A549 treated with AZD2906 at 1 μM for 4 hours (cell line): ENCODE measurements at places on chromosomes 11 and 22. TPM values are rescaled to one million over a fixed set of nuclear protein-coding genes. Genes with fewer than 3 reads are reported as not detected.

LMO1 gene
- 2.7 to 4.0 TPM (median 3.2 TPM) in 5 replicates for total RNA-seq

FAM227A gene
- total RNA-seq: 0.38 to 0.68 TPM (median 0.60 TPM) in 5 replicates

CD6 gene
- 0.04 to 0.16 TPM (median 0.09 TPM) in 5 replicates for total RNA-seq

OR5B21 gene
- not detected in 5 replicates for total RNA-seq

GLYAT gene
- not detected in 5 replicates for total RNA-seq

ANO9 gene
- total RNA-seq: 0.44 to 1.1 TPM (median 0.70 TPM) in 5 replicates

P2RX6 gene
- 0.29 to 0.82 TPM (median 0.60 TPM) in 5 replicates for total RNA-seq

ZBTB16 gene
- 1.2 to 2.0 TPM (median 1.7 TPM) in 5 replicates for total RNA-seq

ASCL2 gene
- total RNA-seq: 0.06 to 0.08 TPM in 2 of 5 replicates, not detected in the others

KDELR3 gene
- total RNA-seq: 17.7 to 22.4 TPM (median 19.1 TPM) in 5 replicates

ACR gene
- 0.06 to 0.08 TPM in 2 of 5 replicates, not detected in the others for total RNA-seq

SLC22A8 gene
- total RNA-seq: not detected in 5 replicates
